Lung (tissue), 17 donors: ENCODE measurements at places on chromosomes 12 and 14. TPM values are rescaled to one million over a fixed set of nuclear protein-coding genes. Genes with fewer than 3 reads are reported as not detected.

The P2RX2 gene
- 0.25 TPM for total RNA-seq

GRCh38 chr12:111174251-111174960 lies 194.5 kb downstream of the PHETA1 start:
- no peaks in the 10 kb centered on the region for H3K36me3 ChIP-seq
- H3K27ac ChIP-seq: no peak overlapping the region
- DNase-seq: no peak
- no peak overlapping the region for H3K4me3 ChIP-seq
- no peaks in the 10 kb centered on the region for H3K27me3 ChIP-seq

GRCh38 chr12:16189849-16190248 lies 87.6 kb downstream of the SLC15A5 start:
- no peak overlapping the region for H3K27ac ChIP-seq
- H3K4me1 ChIP-seq: no peaks in the 10 kb centered on the region
- H3K27me3 ChIP-seq: no peaks in the 10 kb centered on the region
- no peaks in the 10 kb centered on the region for H3K36me3 ChIP-seq

DNA sequence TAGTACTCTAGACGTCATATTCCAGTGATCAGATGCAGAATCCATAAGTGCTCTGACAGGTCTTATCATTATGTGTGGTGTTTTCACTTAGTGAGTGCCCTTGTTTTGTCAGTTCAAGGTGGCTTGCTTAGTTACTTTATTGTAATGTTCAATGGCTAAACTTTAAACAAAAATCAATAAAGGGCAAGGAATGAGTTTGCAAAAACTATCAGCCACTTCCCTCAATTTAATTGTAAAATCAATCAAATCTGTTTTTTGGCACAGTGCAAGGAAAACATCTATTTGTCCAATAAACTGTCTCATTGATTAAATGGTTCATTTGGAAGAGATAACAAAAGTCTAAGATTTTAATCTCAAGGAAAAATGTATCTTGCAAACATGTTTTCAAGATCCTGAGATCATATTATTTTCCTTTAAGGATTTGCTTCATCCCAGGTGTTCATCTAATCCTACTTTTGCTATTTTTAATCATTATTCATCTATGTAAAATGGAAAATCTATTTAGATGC lies 59.6 kb upstream of the EEA1 start:
- no peaks in the 10 kb centered on the region for H3K27me3 ChIP-seq
- H3K4me3 ChIP-seq: no peak overlapping the region
- no peaks in the 10 kb centered on the region for H3K36me3 ChIP-seq
- no peak for DNase-seq
- H3K27ac ChIP-seq: no peak overlapping the region

- DNase-seq: no peak
- no peaks in the 10 kb centered on the region for H3K4me1 ChIP-seq
- no peak overlapping the region for H3K4me3 ChIP-seq
- no peak overlapping the region for H3K27ac ChIP-seq
Measured at GRCh38 chr12:79982086-79983062, 47.5 kb upstream of the PPP1R12A start.

- DNase-seq: no peak
- H3K27me3 ChIP-seq: no peaks in the 10 kb centered on the region
- H3K4me1 ChIP-seq: no peaks in the 10 kb centered on the region
Measured at GRCh38 chr12:95522692-95523091, 28.6 kb downstream of the USP44 start.

- H3K4me3 ChIP-seq: no peak overlapping the region
- no peaks in the 10 kb centered on the region for H3K27me3 ChIP-seq
Measured at GRCh38 chr12:9735601-9736000, 2.7 kb upstream of the CLECL1 start.

DNA sequence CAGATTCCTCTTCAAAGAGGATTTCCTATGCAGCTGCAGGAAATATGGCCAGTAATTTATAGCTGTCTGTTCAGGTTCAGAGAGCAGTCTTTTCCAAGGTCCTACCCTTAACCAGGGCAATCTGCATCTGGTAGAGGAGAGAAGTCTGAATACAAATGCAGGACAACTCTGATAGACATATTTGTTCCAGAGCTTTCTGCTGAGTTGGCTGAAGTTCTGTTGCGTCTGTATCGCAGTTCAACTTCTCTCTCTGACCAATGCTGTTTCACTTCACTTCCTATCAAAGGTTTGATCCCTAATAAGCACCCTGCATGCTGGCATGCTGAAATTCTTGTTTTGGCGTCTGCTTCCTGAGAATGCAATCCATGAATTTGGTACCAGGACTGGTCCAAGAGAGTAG lies 14.0 kb upstream of the CCDC91 start:
- H3K36me3 ChIP-seq: no peaks in the 10 kb centered on the region
- H3K27ac ChIP-seq: no peak overlapping the region
- no peak overlapping the region for H3K4me3 ChIP-seq
- no peaks in the 10 kb centered on the region for H3K4me1 ChIP-seq
- DNase-seq: no peak
- H3K27me3 ChIP-seq: no peaks in the 10 kb centered on the region
